ENCODE measurements at places on chromosomes 4 and X.

- no peak for DNase-seq
Measured at GRCh38 chr4:86544310-86544966, 49.7 kb upstream of the PTPN13 start.

DNA sequence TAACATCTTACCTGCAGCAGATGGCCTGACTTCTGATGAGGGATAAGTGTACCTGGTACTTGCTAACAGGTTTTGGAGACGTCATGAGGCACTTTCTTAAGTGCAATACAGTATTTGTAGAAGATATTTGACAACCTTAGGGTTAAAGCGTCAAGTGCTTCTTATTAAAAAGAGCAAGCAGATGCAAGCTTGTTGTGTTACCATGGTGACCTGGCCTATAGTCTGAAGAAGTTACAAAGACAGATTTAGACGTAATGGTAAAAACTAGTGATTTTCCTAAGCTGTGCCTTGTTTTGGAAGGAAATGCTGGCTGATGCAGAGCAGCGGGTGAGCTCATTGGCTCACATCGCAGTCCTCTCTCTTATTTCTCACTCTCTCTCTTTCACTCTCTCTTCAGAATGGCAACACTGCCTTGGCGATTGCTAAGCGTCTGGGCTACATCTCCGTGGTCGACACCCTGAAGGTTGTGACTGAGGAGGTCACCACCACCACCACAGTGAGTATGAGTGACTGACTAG is 243.6 kb downstream of the ANK2 start:
- no peak for DNase-seq

DNA sequence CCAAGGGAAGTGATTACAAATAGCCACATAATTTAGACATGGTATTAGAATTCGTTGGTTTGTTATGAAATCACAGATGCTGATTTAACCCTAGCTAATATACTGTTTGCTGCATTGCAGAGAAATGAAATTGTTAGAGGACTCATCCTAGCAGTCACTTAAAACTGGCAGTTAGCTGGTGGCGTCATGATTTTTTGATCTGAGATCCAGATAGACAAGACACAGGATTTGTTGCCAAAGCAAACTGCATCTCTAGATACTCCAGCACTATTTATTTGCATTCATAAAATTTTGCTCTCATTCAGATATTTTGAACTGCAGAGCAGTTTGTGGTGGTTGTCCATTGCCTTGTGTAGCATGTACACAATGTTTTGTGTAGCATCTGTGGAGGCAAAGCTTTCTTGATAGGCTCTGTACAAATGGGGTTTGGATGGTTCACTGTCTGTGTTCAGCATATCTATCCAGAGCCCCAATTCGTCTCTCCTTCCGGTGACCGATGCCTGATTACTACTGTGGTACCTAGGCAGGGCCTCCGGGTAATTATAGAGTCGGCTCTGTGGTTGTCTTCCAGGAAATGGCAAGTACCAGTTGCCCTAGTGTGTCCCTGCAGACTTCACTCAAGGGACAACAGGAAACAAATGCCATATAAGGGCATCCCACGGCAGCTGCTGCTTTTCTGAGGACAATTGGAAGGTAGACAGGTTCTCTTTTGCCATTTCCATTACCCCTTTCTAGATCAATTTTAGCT is 30.1 kb upstream of the SPARCL1 start:
- DNase-seq: peak; percentile 67

DNA sequence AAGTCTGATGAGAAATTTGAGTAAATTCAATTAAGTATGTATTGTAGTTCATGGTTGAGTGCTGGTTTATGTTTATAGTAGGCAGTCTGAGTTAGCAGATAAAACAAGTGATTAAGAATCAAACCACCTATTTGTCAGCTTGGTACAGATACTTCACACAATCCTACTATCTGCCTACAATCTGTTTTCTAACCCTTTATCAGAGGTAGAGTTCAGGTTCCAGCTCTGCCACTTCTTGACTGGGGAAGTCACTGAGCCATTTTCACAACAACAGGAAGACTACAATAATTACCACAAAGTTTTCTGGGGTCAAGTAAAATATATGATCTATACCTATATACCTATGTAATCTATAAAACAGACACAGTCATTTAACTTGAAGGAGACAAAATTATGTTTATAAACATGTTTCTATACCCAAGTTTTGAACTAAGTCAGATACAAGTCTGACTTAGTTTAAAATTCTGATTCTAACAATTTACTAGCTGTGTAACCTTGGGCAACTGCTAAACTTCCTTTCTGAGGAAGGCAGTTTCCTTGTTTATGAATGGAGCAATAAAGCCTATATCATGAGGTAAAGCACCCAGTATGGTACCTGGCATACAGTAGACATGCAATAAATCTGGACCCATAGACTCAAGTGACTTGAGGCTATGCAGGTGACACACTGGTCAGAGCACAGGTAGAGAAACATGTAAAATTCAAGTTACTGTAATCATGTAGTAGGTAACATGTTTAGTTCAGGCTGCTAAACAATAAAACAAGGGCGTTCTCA is 37.2 kb upstream of the BDH2 start:
- no peak for DNase-seq

GRCh38 chrX:56811599-56811998 is 82.6 kb downstream of the NBDY start:
- DNase-seq: no peak

- DNase-seq: no peak
Measured at GRCh38 chr4:34800953-34801352, 1443.4 kb downstream of the ARAP2 start.

DNA sequence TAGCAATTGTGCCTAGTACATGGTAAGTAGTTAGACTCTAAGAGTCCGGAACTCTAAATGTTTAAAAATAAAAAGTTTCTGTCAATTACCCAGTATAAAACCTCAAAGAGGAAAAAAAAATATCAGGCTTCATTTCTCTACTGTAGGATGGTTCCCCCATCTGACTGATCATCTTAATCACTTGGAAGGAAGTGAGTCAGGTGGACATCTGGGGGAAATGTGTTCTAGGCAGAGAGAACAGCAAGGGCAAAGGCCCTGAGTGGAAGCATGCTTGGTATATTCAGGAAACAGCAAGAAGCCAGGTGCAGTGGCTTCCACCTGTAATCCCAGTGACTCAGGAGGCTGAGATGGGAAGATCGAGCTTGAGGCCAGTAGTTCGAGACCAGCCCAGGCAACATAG is 2.9 kb upstream of the EIF1AX start:
- DNase-seq: no peak
